Upper lobe of left lung (tissue), 6 donors: ENCODE measurements at places on chromosomes 2 and 18. TPM values are rescaled to one million over a fixed set of nuclear protein-coding genes. Genes with fewer than 3 reads are reported as not detected.
A peak's percentile ranks its signal among the peaks of the same experiment; 100 is the strongest.

DNA sequence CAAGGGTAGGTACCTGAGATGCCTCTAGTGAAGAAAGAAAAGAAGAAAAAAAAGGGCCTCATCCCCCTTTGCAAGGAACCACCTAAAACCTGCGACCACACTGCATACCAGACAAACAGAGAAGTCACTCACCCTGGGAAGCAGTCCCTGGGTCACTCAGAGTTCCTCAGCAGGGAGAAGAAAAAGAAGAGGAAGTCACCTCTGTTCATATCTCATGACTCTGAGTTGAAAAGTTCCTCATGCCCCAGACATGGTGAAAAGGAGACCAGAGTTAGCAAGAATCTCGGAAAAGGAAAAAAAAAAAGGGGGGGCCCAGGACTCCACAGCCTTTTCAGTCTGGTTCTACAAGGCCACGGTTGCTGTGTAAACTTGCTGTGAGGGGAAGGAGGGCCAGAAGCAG lies 478.4 kb upstream of the NRXN1 start:
- H3K36me3 ChIP-seq: no peaks in the 10 kb centered on the region
- no peak overlapping the region for H3K27ac ChIP-seq
- H3K27me3 ChIP-seq: no peaks in the 10 kb centered on the region
- DNase-seq: no peak
- H3K4me3 ChIP-seq: no peak overlapping the region

PSMA8 gene
- total RNA-seq: not detected

DNA sequence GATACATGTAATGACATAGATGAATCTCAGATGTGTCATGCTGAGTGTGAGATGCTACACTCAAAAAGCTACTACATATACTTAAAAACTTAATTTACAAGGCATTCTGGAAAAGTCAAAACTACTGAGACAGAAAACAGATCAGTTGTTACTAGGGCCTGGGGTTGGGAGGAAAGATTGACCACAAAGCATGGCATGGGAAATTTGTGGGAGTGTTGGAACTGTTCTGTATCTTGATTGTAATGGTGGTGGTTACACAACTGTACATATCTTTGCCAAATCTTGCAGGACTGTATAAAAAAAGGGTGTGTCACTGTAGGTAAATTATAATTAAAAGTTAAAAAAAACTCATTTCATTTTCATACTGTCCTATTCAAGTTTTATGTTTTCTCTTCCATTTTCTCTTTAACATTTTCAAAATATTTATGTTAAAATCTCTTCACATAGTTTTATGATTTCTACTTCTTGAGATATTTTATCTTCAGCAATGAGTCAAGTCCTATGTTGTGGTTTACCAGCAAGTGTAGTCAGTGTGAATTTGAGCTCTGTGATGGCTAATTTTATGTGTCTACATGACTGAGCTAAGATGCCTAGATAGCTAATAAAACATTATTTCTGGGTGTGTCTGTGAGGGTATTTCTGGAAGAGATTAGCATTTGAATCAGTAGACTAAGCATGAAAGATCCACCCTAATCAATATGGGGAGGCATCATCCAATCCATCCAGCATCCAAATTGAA lies 58.6 kb upstream of the VRK2 start:
- H3K36me3 ChIP-seq: no peaks in the 10 kb centered on the region
- no peaks in the 10 kb centered on the region for H3K4me1 ChIP-seq
- no peak for DNase-seq
- no peak overlapping the region for H3K27ac ChIP-seq
- no peaks in the 10 kb centered on the region for H3K27me3 ChIP-seq

GRCh38 chr2:218985325-218986091 lies 524 bp upstream of the FEV start:
- peaks cover 35% of the 10 kb centered on the region for H3K4me1 ChIP-seq
- no peaks in the 10 kb centered on the region for H3K36me3 ChIP-seq
- no peak overlapping the region for H3K27ac ChIP-seq
- no peak for DNase-seq

DNA sequence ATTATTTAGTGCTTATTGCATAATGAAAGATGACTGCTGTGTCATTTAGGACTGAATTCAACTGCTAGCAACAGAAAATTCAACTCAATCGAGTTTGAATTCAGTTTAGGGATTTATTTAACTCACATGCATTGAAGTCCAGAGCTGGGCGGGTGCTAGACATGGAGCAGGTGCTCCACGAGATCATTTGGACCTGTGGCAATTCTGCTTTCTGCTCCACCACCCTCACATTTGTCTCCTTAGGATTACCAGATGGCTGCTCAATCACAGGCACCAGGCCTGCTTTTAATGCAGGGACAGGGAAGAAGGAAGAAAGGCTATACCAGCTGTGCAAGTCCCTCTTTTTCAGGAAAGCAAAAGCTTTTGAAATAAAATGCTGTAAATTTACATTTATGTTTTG lies 572.9 kb upstream of the SLC8A1 start:
- no peak overlapping the region for H3K4me3 ChIP-seq
- no peak overlapping the region for H3K27ac ChIP-seq
- DNase-seq: no peak
- no peaks in the 10 kb centered on the region for H3K36me3 ChIP-seq

DNA sequence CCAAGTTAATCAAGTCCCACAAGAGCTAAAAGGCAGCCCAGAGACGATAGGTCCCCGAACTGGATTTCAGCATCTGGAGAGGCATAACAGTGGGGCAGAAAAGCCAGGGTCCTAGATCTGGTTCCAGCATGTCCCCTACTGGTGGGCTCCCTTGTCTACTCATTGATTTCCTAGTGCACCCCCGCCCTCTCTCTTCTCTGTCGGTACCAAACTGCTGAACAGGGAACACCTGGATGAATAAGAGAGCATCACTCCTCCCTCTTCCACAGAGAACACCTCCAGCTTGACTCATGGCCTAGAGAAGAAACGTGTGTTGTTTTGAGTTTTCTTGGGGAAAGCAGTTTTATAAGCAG lies 101.3 kb downstream of the FOXI3 start:
- H3K27me3 ChIP-seq: no peaks in the 10 kb centered on the region
- H3K27ac ChIP-seq: no peak overlapping the region
- DNase-seq: no peak
- peaks cover 12% of the 10 kb centered on the region for H3K4me1 ChIP-seq
- no peak overlapping the region for H3K4me3 ChIP-seq

DNA sequence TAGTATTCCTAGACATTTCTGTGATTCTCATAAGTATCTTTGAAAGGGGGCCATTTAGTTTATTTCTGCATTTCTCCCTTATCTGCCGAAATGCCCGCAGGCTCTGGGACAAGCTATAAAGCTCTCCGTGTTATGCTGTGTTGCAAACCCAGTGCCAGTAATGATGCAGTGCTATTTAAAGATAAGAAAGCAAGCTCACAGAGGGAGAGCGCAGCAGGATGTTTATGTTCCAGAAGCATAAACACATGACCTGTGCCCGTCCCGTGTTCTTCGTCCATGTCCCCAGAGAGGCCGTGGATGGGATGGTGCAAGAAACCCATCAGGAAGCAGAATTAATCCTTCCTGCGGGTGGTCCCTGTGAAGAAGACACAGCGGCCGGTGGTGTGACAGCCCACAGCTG lies 99.4 kb downstream of the NEDD4L start:
- peaks cover 3% of the 10 kb centered on the region for H3K4me1 ChIP-seq
- peak overlapping the region; percentile 50 for H3K27ac ChIP-seq
- H3K4me3 ChIP-seq: no peak overlapping the region
- no peaks in the 10 kb centered on the region for H3K36me3 ChIP-seq
- no peaks in the 10 kb centered on the region for H3K27me3 ChIP-seq

GRCh38 chr2:7450833-7451190 lies 533.6 kb downstream of the RNF144A start:
- H3K4me1 ChIP-seq: no peaks in the 10 kb centered on the region
- H3K4me3 ChIP-seq: no peak overlapping the region
- H3K27me3 ChIP-seq: no peaks in the 10 kb centered on the region
- H3K27ac ChIP-seq: no peak overlapping the region
- no peaks in the 10 kb centered on the region for H3K36me3 ChIP-seq
- DNase-seq: no peak

GRCh38 chr2:218074031-218074430 lies 5.0 kb downstream of the RUFY4 start:
- H3K36me3 ChIP-seq: no peaks in the 10 kb centered on the region
- H3K27me3 ChIP-seq: no peaks in the 10 kb centered on the region
- H3K4me3 ChIP-seq: no peak overlapping the region
- H3K27ac ChIP-seq: no peak overlapping the region
- no peaks in the 10 kb centered on the region for H3K4me1 ChIP-seq

DNA sequence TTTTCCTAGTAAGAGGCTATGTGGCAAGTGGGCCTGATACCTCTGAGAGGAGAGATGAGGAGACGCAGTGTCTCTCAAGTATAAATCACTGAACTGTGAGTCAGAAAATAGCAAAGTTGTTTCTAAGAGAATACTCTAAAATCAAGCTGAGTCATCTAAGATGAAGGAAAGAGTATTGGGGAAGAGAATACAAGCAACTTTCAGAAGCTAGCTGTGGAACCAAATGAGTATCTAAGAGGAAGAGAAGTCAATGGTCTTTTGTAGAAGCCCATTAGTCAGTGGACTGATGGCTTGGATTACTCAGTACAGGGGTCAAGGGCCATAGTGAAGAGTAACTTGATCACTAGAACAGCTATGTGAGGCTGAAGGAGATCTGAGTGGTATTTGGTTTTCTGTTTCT lies 2.7 kb upstream of the DCC start:
- no peaks in the 10 kb centered on the region for H3K36me3 ChIP-seq
- no peak for DNase-seq
- no peak overlapping the region for H3K27ac ChIP-seq
- no peaks in the 10 kb centered on the region for H3K27me3 ChIP-seq
- H3K4me1 ChIP-seq: no peaks in the 10 kb centered on the region

SLC66A2 gene
- 83.1 TPM for total RNA-seq

DNA sequence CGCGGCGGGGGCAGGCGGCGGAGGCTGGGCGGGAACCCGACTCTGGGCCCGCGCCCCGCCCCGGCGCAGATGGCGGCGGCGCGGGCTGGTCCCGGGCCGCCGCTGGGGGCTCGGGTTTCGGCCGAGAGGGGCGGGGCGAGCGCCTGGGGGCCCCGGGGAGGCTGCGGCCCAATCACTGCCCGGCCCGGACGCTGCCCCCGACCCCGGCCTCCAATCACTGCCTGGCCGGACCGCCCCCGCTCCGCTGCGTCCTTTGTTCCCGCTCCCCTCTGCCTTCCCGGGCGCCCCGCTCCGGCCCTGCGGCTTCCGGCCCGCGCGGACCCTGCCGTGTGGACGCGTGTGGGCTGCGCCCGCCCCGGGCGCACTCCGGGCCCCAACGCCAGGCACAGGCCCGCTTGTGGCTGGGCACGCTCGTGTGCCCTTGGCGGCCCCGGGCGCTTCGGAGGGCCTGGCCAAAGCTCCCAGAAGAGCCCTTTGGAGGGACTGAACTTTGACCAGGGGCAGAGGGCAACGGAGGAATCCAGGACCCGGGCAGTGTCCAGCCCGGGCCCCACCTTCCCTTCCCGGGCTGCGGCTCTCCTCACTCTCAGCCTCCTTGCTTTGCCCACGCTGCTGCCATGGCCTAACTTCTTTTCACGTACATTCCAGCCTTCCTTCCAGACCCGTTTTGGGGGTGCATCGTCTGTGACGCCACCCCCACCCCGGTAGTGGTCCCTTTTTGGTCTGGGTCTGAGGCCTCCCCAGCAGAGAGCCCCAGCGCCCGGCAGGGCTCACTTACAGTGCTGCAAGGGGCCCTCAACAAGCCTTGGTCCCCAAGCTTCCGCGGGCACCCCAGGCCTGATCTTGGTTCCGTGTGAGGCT lies 27.1 kb upstream of the PTMA start:
- peak; percentile 96 for DNase-seq
- H3K4me1 ChIP-seq: peaks cover 10% of the 10 kb centered on the region
- no peaks in the 10 kb centered on the region for H3K27me3 ChIP-seq
- H3K27ac ChIP-seq: peak overlapping the region; percentile 89
- peak overlapping the region; percentile 13 for H3K4me3 ChIP-seq
- H3K36me3 ChIP-seq: no peaks in the 10 kb centered on the region

TNFRSF11A gene
- total RNA-seq: 5.2 TPM

DNA sequence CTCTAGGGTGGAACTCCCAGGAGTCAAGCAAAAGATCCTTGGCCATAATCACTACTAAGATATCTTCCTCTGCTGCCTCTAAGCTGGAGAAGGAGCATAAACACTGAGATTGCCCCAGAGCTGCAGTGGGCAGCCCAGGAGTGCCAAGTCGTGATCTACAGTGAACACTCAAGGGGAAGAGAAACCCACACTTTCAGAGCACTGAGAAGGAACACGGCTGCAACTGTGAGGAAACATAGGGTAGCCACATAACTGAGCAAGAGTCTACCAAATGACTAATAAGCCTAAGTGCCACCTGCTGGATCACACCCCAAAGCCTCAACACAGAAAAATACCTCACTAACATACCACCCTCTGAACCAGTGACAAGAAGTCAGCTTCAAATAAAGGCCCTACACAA lies 79.6 kb upstream of the RAB12 start:
- no peak overlapping the region for H3K27ac ChIP-seq
- DNase-seq: no peak
- H3K27me3 ChIP-seq: no peaks in the 10 kb centered on the region
- H3K4me3 ChIP-seq: no peak overlapping the region
- H3K4me1 ChIP-seq: no peaks in the 10 kb centered on the region

GRCh38 chr2:30113617-30114293 lies 33.1 kb upstream of the YPEL5 start:
- no peak for DNase-seq
- no peak overlapping the region for H3K27ac ChIP-seq
- H3K4me1 ChIP-seq: peaks cover 3% of the 10 kb centered on the region

DNA sequence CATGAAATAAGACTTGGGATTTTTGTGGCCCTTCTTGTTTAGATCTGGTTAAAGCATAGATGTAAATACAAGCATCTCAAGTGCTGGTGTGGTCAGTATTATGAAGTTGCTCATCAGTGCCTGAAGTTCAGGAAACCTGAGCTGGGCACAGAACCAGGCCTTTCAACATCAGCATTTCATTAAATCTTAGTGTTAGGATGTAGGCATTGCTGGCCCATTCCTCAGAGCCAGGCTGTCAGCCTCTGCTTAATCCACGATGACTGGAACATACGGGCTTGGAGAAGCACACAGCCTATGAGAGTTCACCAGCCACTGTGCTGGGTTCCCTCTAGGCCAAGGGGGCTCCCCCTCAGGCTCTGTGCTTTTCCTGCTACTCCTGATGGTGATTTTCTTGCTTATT lies 270.2 kb downstream of the EN1 start:
- no peak overlapping the region for H3K4me3 ChIP-seq
- no peaks in the 10 kb centered on the region for H3K36me3 ChIP-seq
- DNase-seq: no peak
- H3K4me1 ChIP-seq: no peaks in the 10 kb centered on the region
- no peaks in the 10 kb centered on the region for H3K27me3 ChIP-seq
- no peak overlapping the region for H3K27ac ChIP-seq

GRCh38 chr2:23204685-23205242 lies 180.2 kb upstream of the KLHL29 start:
- no peak overlapping the region for H3K27ac ChIP-seq
- no peak for DNase-seq
- no peaks in the 10 kb centered on the region for H3K36me3 ChIP-seq
- H3K4me3 ChIP-seq: no peak overlapping the region
- H3K4me1 ChIP-seq: no peaks in the 10 kb centered on the region

GRCh38 chr18:74274700-74275099 lies 17.1 kb downstream of the CYB5A start:
- peaks cover 2% of the 10 kb centered on the region for H3K36me3 ChIP-seq
- no peaks in the 10 kb centered on the region for H3K27me3 ChIP-seq
- peak overlapping the region; percentile 41 for H3K27ac ChIP-seq
- peaks cover 88% of the 10 kb centered on the region for H3K4me1 ChIP-seq
- H3K4me3 ChIP-seq: no peak overlapping the region

PLB1 gene
- total RNA-seq: 6.1 TPM
